ENCODE measurements at places on chromosomes 5 and 9. TPM values are rescaled to one million over a fixed set of nuclear protein-coding genes. Genes with fewer than 3 reads are reported as not detected.

SLC22A5 gene
- total RNA-seq, result 4.2 TPM

PCDHB10 gene
- 0.42 TPM for total RNA-seq

CDC20B gene
- total RNA-seq, result not detected

SNCB gene
- not detected for total RNA-seq

STK32A gene
- 3.0 TPM for total RNA-seq

SYK gene
- not detected for total RNA-seq

FOXD4L4 gene
- total RNA-seq, result 0.18 TPM

OR2S2 gene
- total RNA-seq, result not detected

LHX6 gene
- total RNA-seq, result not detected

TAF11L2 gene
- total RNA-seq, result not detected

AMBP gene
- not detected for total RNA-seq

NR4A3 gene
- 0.30 TPM for total RNA-seq

MACROH2A1 gene
- total RNA-seq, result 269 TPM

TMOD1 gene
- not detected for total RNA-seq

NR2F1-AS1 gene
- total RNA-seq, result 15.4 TPM

DOK3 gene
- 8.4 TPM for total RNA-seq

ADAMTS13 gene
- 2.8 TPM for total RNA-seq

COL27A1 gene
- total RNA-seq, result 19.4 TPM

GPR151 gene
- total RNA-seq, result not detected

PCDHGA8 gene
- 2.8 TPM for total RNA-seq

CCDC171 gene
- total RNA-seq, result 2.4 TPM

GRM6 gene
- total RNA-seq, result not detected

CENPH gene
- 3.6 TPM for total RNA-seq

CCDC192 gene
- not detected for total RNA-seq

C5orf58 gene
- total RNA-seq, result not detected

PLEKHG4B gene
- total RNA-seq, result 0.30 TPM

IL13 gene
- total RNA-seq, result not detected

SLCO6A1 gene
- total RNA-seq, result not detected

FBN2 gene
- 217 TPM for total RNA-seq

LHX3 gene
- not detected for total RNA-seq

TRIM36 gene
- total RNA-seq, result 1.4 TPM

ZBTB43 gene
- total RNA-seq, result 12.5 TPM

CBY3 gene
- not detected for total RNA-seq

LURAP1L gene
- total RNA-seq, result 9.0 TPM

SLC6A18 gene
- not detected for total RNA-seq

C5orf52 gene
- total RNA-seq, result not detected

OXCT1 gene
- total RNA-seq, result 57.0 TPM
